Left ventricle myocardium inferior (tissue), 1 donor: ENCODE measurements at places on chromosomes 2 and 18.

DNA sequence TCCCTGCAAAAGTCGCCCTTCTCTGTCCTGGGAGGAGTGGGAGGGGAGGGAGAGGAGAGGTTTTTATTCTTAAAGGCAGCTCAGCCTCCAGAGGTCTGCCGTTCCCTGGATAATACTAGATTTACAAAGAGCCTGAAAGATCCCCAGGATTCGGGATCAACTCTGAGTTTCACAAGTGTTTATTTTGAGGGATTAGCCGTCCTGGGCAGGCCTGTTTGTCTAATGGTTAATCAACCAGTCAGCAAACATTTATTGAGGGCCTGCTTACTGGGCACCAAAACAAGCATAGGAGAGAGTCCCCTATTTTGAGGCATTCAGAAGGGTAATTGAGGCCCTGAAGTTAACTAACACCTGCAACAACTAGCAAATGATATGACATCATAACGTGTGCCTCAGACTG is 152.6 kb upstream of the SLC1A4 start:
- no peak for DNase-seq

DNA sequence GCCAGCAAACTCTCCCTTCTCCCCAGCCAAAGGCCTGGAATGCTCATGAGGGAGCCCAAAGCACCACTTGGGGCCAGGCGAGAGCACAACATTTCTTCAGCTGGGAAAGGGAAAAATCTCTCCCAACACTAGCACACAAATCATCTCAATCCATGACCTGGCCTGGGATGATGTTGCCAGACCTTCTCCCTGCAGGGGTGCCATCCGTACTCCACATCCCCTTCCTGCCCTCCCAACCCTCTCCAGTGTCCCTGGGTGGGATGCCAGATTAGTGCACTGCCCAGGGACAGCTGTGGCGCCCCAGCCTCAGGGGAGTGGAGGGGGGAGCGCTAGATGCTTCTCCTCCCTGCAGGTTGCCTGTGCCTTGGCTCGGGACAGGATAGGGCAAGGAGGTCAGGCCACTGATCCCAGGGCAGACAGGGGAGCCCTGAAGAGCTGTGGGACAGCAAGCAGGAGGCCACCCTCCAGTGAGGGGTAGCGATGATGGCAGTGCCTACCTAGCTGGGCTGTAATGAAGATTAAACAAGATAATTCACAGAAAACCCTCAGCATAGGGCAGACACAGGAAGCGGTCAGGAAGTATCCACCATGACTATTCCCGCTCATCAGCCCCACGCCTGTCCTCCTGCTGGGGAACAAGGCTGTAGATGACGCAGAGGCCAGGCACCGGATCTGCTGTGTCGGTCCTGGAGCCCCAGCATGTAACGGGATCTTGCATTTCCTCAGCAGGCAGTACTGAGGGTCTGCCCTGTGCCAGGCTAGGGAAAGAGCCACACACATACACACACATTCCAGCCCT is 31.1 kb downstream of the SERTAD2 start:
- no peak for DNase-seq

- DNase-seq, result no peak
Observed at GRCh38 chr18:3972291-3972930, 482.7 kb downstream of the DLGAP1 start.

GRCh38 chr2:13681936-13682335 is 950.6 kb upstream of the LRATD1 start:
- DNase-seq, result no peak

- no peak for DNase-seq
Observed at GRCh38 chr2:237695201-237695780, 67.9 kb downstream of the LRRFIP1 start.

DNA sequence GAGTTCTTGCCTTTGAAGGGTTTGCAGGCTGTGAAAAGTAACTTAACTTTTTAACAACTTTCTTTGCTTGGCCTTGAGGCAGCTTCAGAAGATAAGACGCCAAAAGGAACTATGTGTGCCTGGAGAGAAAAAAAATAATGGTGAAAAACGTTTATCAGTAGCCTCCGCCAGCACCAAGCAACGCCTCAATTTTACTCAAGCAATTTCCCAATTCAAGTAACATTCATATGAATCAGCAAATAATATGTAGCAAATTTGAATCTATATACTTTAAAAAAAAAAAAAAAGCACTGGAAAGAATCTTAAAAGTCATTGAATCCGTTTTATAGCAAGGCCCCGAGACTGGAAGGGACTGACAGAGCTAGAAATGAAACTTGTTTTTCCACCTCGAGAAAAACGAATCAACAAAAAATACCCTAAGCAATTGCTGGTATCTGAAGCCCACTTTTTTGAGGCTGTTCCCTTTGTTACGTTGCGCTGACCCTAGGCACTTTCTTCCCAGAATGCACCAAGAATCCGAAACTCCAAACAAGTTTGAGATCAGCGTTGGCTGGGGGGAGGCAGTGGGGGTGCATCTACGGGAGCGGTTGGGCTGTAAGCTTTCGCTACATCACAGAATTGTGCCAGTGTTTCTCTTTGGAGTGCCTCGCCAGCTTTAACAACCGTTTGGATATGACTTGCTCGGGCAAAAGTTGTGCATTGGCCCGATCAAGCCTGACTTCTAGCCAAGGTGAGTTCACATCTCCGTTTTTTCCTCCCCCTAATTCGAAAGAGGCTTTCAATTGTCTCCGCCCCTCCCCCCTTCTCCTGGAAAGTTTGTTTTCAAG is 2.7 kb upstream of the TGIF1 start:
- DNase-seq, result peak; percentile 27

DNA sequence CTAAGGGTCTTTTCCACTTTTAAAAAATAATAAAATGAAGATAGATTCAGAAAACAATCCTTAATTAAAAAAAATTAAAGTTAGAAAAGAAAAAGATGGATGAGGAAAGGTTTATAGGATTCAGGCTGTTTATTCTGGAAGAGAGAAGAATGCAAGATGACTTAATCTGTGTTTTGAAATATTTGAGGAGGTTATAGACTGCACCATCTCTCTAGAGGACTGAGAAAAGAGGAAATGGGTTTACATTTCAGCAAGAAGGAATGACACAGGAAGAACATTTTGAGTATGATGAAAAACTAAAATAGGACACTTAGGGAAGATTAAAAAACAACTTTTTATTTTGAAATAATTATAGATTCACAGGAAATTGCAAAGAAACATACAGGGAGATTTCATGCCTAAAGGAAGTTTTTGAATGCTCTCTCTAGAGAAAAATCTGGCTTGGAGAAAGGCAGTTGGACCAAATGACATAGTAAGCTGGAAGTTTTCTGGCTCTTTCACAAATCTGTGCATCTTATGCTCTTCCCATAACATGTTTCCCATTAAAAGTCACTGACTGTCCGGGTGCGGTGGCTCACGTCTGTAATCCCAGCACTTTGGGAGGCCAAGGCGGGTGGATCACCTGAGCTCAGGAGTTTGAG is 75.0 kb downstream of the CERS6 start:
- DNase-seq, result no peak

DNA sequence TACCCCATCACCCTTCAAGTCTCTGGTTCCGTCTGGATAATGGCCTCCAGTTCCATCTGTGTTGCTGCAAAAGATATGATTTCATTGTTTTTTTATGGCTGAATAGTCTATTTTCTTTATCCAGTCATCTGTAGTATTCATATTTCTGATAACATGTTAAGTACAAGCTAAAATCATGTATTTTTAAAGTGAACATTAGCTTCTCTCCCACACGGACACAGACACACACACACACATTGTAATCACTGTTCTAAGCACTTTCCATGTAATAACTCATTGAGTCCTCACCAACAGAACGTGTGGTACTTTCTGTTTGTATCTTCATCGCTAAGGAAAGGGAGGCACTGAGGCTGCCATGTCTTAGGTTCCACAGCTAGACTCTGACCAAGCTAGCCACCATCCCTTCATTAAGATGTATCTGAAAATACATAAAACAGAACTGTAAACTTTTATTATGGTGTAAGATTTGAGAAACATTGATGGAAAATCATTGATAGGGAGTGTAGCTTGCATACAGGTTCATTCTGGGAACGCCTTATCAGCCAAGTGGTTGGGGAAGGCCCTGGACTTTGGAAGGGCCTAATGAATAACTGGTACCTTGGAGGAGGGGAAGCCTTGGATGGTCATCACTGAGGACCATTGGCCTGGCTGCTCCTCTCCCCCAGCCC is 8.1 kb downstream of the NCK2 start:
- DNase-seq, result no peak
